ENCODE measurements at places on chromosomes 5 and 9.

- no peak for DNase-seq
Measured at GRCh38 chr5:125002727-125003598, 256.5 kb upstream of the ZNF608 start.

GRCh38 chr9:103444176-103444575, 449.0 kb downstream of the CYLC2 start:
- no peak for DNase-seq

DNA sequence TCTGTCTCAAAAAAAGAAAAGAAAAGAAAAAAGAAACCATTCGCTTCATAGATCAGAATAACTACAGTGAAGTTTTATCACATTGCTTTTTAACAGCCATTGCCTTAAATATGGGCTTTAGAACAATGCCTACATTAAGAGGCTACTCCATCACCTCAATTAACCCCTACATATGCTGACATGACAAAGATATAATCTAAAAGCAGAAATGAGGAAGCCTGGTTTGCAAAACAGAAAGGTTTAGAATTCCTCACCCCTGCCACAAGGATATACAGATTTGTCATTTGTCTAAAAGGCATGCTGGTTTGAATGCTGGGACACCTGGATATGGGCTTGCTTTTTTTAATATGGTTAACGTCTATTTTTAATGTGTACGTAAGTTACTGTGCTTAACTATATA, 1353.0 kb upstream of the C9orf72 start:
- DNase-seq = no peak

GRCh38 chr5:170418736-170419135, 29.6 kb upstream of the KCNMB1 start:
- no peak for DNase-seq

GRCh38 chr9:38286766-38287165, 105.7 kb upstream of the ALDH1B1 start:
- no peak for DNase-seq

GRCh38 chr5:10684303-10685086, 76.5 kb downstream of the DAP start:
- DNase-seq = no peak

- peak; percentile 37 for DNase-seq
Measured at GRCh38 chr9:69223605-69224004, 49.5 kb downstream of the TJP2 start.

Measured in fibroblast of skin of left quadriceps (primary cell).